ENCODE measurements at places on chromosomes 12 and 14.
A peak's percentile ranks its signal among the peaks of the same experiment; 100 is the strongest.

DNA sequence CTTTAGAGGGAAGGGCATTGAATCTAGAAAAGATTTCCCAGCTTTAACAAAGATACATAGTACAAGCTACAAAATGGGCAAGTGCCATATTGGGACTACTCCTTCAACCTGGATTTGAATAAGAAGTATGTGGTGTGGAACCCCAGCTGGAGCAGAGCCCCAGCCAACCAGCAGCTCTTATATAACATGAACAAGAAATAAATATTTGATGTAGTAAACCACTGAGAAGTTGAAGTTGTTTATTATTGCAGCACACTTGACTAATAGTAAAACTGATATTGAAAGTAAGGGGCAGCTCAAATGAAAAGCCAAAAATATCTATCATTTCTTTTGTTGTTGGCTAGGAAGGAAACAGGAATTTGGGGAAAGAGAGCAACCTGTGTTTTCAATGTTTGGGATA lies 701.8 kb downstream of the TMTC2 start:
- no peak for DNase-seq

DNA sequence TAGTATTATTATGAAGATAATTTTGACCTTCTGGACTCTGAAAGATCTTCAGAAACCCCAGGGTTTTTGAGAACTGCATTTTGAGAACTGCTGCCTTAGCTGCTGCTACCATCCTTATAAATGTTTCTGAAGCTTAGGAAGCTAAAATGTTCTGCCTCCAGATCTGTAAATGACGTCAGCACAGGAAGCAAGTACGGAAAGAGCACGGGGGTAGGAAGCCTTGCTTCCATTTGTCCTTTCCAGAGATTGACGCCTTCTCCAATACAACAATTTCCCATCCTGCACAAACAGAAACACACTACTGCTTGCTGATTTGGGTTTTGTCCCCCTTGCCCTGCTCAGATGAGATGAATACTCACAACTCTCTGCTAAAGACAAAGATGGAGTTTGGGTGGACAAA lies 17.9 kb downstream of the RAD52 start:
- no peak for DNase-seq

GRCh38 chr14:75249251-75249957 lies 29.2 kb upstream of the FOS start:
- DNase-seq, result no peak

DNA sequence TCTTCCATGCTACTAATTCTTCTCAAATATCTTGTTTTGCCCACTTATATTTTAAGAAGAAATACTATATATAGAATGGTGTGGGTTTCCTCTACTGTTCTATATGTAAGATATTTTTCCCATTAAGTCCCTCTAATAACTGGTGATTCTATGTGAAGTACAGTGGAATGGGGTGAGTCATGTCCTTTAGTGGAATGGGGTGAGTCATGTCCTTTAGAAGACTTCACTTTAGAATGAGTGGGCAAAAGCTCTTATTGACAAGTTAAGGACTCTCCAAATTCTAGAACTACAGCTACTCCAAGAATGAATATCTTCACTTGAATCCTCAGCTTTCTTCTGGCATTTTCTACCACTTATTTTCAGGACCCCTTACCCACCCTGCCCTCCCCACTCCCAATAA lies 349.9 kb downstream of the ETNK1 start:
- peak; percentile 58 for DNase-seq

DNA sequence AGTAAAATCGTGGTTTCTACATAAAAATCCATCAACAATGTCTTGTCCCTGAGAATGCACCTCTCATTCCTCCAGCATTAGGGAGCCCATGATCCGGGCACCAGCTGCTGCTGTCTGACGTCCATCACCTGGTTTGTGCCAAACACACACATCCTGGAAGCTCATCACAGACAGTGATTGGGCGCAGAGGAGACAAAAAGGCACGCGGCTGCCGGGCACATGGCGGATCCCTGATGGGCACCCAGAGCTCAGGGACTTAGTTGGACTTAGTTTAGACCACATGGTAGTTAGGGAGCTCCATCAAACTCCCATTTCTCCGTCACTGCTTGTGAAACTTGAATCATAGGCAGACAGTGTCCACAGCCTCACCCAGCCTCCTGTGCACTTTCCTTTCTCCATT lies 1059.3 kb downstream of the TMEM121 start:
- DNase-seq, result no peak

- no peak for DNase-seq
Observed at GRCh38 chr14:30798516-30798915, 75.8 kb upstream of the COCH start.

GRCh38 chr12:62372134-62372533 lies 94.5 kb upstream of the MON2 start:
- no peak for DNase-seq

DNA sequence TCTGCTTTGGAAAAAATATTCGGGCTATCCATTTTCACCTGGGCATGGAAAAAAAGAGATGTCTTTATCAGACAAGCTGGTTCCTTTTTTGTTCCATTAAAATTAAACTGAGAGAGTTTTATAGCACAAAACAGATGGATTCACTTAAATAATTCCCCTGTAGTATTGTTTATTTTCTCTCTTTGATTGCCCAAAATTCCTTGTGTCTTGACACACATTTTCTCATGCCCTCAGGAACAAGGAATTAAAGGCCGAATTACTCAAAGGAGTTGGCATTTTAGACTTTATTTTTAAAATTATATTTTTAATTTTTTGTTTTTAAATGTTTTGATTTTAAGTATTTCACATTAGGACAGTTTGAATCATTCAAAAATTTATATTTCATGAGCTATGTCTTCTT lies 69.6 kb upstream of the SLCO1C1 start:
- no peak for DNase-seq
